ENCODE measurements at places on chromosomes 7 and 10.

DNA sequence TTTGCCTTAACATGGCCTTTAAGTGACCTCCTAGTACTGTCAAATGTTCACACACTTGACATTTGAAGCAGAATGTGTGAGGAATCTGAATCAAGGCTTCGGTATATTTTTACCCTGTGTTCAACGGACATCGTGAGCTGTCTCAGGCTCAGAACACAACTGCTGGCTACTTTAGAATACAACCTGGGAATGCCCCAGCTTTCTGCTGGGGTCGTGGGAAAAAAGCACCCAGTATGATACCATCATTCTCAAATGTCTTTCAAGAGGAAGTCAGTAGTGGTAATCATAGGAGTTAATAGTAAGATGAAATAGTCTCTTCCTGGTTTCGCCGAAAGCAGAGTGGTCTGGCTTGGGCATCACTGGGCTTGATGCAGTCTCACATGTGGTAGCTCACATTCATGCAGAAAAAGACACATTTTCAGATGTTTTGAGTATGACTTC is 67.2 kb downstream of the CREB5 start:
- no peak for DNase-seq

DNA sequence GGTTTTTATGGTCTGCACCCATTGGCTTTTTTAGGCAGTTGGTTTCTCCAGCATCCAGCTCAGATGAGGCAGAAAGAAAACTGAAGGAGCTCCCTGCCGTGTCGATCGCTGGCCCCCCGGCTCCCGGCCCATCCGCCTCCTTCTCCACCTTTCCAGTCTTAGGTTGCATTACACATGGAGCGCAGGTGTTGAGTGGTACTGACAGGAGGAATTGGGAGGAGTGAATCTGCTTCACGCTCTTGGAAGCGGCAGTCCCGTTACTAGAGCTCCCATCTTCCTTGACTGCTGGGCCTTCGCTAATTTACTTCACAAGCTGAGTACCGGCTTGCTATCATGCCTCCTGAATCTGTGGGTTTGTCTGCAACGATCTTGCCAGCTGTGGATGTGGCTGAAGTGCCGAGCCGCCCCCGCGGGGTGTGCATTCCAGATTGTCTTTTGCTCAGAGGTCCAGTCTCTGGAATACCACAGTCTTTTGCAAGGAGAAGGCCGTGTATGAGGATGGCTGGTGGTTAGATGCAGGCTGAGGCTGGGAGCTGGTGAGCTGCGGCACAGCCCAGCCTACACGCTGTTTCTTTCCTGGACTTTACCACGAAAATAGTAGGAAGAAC is 17.1 kb downstream of the IQCE start:
- no peak for DNase-seq

- no peak for DNase-seq
Measured at GRCh38 chr10:380313-380940, 245.2 kb downstream of the ZMYND11 start.

DNA sequence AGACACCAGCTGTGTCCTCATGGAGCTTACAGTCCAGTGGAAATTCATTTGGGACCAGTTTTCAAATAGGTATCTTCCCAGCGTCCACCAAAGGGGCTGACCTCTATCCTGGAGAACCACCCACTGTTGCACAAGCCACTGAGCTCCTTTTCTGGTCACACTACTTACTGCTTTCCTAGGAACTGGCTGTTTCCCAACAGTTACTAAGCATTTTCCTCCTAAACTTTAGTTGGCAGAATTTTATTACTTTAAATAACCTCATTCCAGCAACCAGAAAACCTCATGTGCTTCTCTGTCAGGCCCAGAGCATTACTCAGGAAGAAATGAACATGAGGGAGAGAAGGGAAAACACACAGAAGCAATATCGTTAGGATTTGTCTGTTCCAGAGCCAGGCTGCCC is 183.1 kb downstream of the GPAM start:
- DNase-seq = no peak
